ENCODE measurements at places on chromosomes 5 and 9. TPM values are rescaled to one million over a fixed set of nuclear protein-coding genes. Genes with fewer than 3 reads are reported as not detected.

Gene TTC23L
- total RNA-seq = not detected

DNA sequence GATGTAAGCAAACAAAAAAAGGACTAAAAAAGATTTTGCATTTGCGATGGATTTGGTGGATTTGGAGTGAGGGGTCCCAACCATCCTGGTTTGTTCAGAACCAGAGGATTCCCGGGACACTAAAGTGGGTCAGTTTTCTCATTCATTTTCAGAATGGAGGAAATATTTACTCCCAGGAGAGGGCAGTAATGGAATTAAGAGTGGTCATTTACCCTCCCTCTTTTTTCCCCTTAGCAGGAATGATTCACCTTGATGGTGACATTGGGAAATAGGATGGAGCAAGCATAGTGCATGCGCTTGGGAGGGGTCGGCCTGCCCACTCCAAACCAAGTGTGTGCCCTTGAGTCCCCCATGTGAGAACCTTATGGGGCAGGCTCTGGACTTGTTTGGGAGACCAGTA lies 164.2 kb upstream of the PUM3 start:
- no peak for DNase-seq

DNA sequence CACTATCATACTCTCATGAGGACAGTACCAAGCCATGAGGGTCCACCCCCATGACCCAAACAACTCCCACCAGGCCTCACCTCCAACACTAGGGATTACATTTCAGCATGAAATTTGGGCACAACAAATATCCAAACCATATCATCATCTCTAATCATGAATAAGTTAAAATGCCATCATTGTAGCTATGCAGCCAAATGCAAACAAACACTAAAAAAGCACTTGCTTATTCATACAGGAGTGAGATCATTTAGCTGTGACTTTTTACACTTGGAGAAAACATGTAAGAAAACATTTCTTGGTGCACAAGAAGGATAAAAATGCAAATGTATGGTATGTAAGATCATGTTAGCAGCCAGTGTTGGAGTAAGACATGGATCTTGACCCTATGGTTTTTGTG lies 24.2 kb downstream of the BAAT start:
- no peak for DNase-seq

- DNase-seq = no peak
Measured at GRCh38 chr5:72163349-72163983, 56.2 kb downstream of the MAP1B start.

GRCh38 chr5:79561525-79561893 lies 47.6 kb upstream of the HOMER1 start:
- no peak for DNase-seq

Measured in transverse colon (tissue), 4 donors.